ENCODE measurements at places on chromosomes 2 and 18. TPM values are rescaled to one million over a fixed set of nuclear protein-coding genes. Genes with fewer than 3 reads are reported as not detected.
A peak's percentile ranks its signal among the peaks of the same experiment; 100 is the strongest.

Gene STK25
- 240 TPM for total RNA-seq

Gene IL1RL1
- 61.7 TPM for total RNA-seq

Gene PRSS56
- not detected for total RNA-seq

Gene NEUROD1
- total RNA-seq = not detected

Gene FAM124B
- 3.5 TPM for total RNA-seq

Gene METAP1D
- 3.5 TPM for total RNA-seq

Gene CDH7
- total RNA-seq = not detected

DNA sequence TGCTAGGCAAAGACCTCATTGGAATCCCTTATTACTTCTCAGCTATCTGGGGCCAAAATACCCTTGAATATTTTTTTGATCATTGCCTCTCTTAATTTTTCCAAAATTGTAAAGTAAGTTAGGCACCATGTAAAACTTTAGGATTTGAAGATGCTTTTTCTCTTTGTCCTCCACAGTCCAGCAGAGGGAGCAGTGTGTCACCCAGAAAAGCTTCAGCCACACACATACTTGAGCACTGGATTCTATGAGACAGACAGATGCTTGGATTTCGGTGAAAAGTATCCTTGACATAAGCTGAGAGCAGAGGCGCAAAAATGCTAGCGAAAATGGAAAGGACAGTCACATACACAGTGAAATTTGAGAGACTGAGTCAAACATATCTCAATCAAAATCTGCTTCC, 74.7 kb upstream of the KCNJ3 start:
- no peak overlapping the region for H3K27ac ChIP-seq
- H3K4me3 ChIP-seq = no peak overlapping the region
- H3K27me3 ChIP-seq = no peaks in the 10 kb centered on the region
- no peaks in the 10 kb centered on the region for H3K36me3 ChIP-seq

GRCh38 chr2:239289545-239289944, 111.3 kb downstream of the HDAC4 start:
- H3K36me3 ChIP-seq = no peaks in the 10 kb centered on the region
- DNase-seq = no peak
- H3K27ac ChIP-seq = peak overlapping the region; percentile 59
- peaks cover 99% of the 10 kb centered on the region for H3K4me1 ChIP-seq
- H3K4me3 ChIP-seq = no peak overlapping the region

GRCh38 chr2:64404743-64405142, 49.2 kb upstream of the LGALSL start:
- H3K4me1 ChIP-seq = peaks cover 56% of the 10 kb centered on the region
- H3K4me3 ChIP-seq = no peak overlapping the region
- no peaks in the 10 kb centered on the region for H3K36me3 ChIP-seq

DNA sequence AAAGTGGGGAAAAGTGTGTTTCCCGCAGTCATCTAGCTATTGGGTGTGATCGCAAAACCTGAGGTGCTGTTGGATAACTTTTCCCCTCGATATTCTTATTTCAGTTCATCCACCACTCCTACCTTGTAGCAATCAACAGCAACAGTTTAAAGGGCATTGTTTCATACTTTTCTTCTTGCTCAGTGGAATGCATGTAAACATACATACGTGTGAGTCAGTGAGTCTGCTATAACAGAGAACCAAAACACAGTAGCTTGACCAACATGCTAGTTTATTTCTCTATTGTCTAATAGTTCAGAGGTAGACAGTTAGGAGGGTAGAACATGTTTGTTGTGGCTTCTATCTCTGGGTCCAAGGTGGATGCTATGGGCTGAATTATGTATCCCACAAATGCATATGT, 77.6 kb upstream of the FOXI3 start:
- no peaks in the 10 kb centered on the region for H3K4me1 ChIP-seq
- H3K4me3 ChIP-seq = no peak overlapping the region

DNA sequence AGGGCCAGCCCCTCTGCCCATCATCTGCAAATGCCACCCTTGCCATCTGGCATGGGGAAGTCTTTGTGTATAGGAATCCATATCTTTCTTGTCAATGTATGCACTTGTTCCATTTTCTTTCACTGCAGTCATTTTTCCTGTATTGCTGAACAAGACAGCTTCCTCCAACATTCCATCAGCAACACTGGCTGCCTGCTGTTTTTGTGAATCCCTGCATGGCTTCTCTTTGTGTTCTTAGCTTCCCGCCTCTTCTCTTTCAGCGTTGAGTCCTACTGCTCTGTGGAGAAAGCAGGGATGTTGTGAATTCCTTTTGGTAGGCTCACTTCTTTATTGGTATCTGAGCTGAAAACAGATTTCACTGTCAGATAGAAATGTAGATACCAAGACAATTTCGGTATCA, 150.0 kb downstream of the LPIN1 start:
- no peak overlapping the region for H3K4me3 ChIP-seq
- no peaks in the 10 kb centered on the region for H3K27me3 ChIP-seq
- no peak overlapping the region for H3K27ac ChIP-seq
- no peaks in the 10 kb centered on the region for H3K4me1 ChIP-seq
- no peak for DNase-seq
- no peaks in the 10 kb centered on the region for H3K36me3 ChIP-seq

- no peaks in the 10 kb centered on the region for H3K36me3 ChIP-seq
- no peak overlapping the region for H3K4me3 ChIP-seq
- no peaks in the 10 kb centered on the region for H3K4me1 ChIP-seq
- H3K27ac ChIP-seq = no peak overlapping the region
- no peaks in the 10 kb centered on the region for H3K27me3 ChIP-seq
These were observed 90.4 kb downstream of the CERKL start for GRCh38 chr2:181566334-181567032.

GRCh38 chr2:100142393-100142792, at the start of gene AFF3:
Gene AFF3 (minus strand): TSS chr2:100142590. CDS start chr2:100104454, 38,136 bp downstream.
- no peak for DNase-seq
- no peak within 1 kb of the TSS for H3K4me3 ChIP-seq
- no peaks in the 10 kb centered on the region for H3K4me1 ChIP-seq
- no peaks in the 10 kb centered on the region for H3K27me3 ChIP-seq

DNA sequence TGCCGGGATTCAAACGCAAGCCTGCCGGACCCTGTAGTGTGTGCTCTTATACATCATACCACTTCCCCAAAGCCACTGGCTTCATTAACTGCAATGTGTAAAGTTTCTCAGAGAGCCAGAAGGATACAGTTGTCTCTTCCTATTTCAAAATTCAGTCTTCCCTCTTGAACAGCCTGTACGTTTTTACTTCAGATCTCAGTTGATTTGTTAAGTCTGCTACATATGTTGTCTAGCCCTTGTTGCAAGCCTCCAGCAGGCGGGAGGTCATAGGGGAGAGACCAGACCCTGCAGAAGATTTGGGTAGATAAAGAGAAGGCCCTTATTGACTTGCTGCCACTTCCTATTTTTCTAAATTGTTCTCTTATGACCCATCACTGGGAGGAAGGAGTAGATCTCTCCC, 56.2 kb downstream of the ARHGEF33 start:
- no peaks in the 10 kb centered on the region for H3K27me3 ChIP-seq
- no peaks in the 10 kb centered on the region for H3K36me3 ChIP-seq
- H3K4me1 ChIP-seq = peaks cover 14% of the 10 kb centered on the region
- no peak overlapping the region for H3K27ac ChIP-seq

DNA sequence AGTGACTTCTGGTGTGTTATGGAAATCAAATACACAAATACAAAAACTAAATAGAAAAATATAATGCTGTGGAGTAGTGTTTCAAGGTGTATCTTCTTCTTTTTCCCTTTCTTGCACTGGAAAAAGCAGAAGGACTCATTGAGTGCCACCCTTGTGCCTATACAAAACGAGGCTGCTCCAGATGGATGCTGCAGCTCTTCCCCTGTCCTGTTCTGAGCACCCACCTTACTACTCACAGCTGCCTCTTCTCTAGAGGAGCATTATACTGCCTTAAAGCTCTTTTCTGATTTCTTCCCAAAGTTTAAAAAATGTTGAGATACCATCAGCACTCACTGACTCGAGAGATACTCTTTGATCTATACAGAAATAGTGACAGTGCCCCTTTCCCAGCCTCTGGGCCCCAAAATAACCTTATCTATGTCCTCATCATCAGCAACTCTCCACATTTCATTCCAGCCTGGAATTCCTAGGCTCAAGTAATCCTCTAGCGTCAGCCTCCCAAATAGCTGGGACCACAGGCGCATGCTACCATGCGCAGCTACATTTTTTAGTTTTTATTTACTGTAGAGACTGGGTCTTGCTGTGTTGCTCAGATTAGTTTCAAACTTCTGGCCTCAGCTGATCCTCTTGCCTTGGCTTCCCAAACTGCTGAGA, 1356.1 kb upstream of the NRXN1 start:
- DNase-seq = no peak
- no peaks in the 10 kb centered on the region for H3K4me1 ChIP-seq
- no peaks in the 10 kb centered on the region for H3K27me3 ChIP-seq
- no peak overlapping the region for H3K27ac ChIP-seq

- no peaks in the 10 kb centered on the region for H3K36me3 ChIP-seq
- no peak overlapping the region for H3K4me3 ChIP-seq
- DNase-seq = peak; percentile 81
- H3K27ac ChIP-seq = no peak overlapping the region
- H3K27me3 ChIP-seq = no peaks in the 10 kb centered on the region
These were observed 62.4 kb downstream of the TXNL1 start for GRCh38 chr18:56575819-56576663.

DNA sequence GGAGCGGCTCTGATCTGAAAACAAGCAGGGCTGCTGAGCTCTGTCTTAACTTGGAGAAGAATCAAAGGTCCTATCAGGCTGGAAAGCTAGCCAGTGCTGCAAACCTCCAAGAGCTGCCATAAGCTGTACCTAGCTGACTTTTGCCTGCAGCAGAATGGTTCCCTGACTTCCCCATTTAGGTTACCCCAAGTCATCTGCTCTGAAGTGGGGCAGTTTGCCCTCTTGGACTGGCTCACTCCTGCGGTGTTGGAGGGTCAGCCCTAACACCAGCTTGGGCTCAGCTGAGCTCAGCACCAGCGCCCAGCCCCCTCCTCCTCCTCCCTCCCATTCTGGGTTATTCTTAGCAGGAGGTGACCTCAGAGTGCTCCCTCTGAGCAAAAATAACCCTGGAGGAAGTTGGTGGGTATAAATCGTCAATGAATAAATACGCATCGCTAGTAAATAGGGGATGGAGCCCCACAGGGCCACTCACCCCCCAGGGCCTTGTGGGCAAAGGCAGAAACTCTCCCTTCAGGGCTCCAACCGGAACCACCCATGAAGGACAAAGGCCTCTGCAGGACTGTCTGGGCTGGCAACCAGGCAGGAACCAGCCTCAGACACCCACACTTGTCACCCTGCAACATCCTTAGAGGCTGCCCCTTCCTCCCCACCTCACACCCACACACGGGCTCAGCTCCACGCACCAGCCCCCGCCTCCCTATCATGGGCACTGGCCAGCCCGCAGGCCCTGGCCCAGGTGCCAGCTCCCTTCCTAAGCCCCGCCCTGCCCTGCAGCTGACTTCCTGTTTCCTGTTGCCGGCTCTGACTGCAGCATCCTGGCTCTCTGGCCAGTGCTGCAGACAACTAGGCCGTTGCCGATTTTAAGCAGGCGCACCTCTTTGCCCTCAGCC, 46.9 kb downstream of the DNMT3A start:
- DNase-seq = peak; percentile 83
- H3K27ac ChIP-seq = peak overlapping the region; percentile 85
- peaks cover 52% of the 10 kb centered on the region for H3K4me1 ChIP-seq
- H3K4me3 ChIP-seq = no peak overlapping the region

- H3K4me1 ChIP-seq = no peaks in the 10 kb centered on the region
- no peak for DNase-seq
- H3K27me3 ChIP-seq = no peaks in the 10 kb centered on the region
- H3K27ac ChIP-seq = no peak overlapping the region
These were observed 25.7 kb downstream of the RAB10 start for GRCh38 chr2:26059542-26059941.

DNA sequence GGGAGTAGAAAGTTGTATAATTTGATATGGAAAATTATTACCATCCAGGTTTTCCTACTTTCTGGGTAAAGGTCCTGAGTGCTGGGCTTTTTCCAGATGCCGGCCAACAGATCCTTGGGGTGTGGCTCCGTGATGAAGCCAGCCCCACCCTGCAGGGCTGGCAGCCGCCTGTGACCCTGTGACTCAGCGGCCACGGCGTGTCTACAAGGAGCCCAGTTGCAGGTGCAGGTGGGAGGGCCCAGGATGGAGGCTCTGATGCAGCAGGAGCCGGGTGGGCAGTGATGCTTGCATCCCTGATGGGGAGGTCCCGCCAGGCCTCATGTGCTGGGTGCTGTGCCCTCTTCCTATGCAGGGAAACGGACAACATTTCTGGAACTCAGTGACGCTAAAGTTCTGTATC, 96.0 kb upstream of the ALKAL2 start:
- DNase-seq = no peak
- no peak overlapping the region for H3K4me3 ChIP-seq
- H3K27ac ChIP-seq = no peak overlapping the region
- no peaks in the 10 kb centered on the region for H3K4me1 ChIP-seq

- H3K4me1 ChIP-seq = peaks cover 6% of the 10 kb centered on the region
- DNase-seq = no peak
- H3K27me3 ChIP-seq = no peaks in the 10 kb centered on the region
- no peak overlapping the region for H3K27ac ChIP-seq
- peaks cover 53% of the 10 kb centered on the region for H3K36me3 ChIP-seq
These were observed 53.3 kb upstream of the TFCP2L1 start for GRCh38 chr2:121338281-121338680.

DNA sequence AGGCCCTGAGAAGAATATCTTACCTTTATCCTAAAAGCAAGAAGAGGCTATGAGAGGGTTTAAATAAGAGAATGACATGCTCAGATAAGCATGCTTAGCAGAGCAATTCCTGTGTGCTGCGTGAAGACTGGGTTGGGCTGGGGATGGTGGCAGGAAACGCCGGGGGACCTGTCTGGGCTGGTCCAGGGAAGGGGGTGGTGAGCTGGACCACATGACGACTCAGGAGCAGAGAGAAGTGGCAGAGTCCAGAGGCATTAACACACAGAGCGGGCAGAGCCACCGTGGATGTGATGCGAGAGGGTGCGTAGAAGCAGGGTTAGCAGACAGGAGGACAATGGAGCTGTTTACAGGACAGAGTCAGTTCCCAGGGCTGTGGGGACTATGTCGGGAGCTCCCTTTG, 84.5 kb downstream of the ZBTB7C start:
- no peak overlapping the region for H3K27ac ChIP-seq
- no peak for DNase-seq
- H3K36me3 ChIP-seq = no peaks in the 10 kb centered on the region
- no peaks in the 10 kb centered on the region for H3K27me3 ChIP-seq
- no peak overlapping the region for H3K4me3 ChIP-seq
- no peaks in the 10 kb centered on the region for H3K4me1 ChIP-seq

DNA sequence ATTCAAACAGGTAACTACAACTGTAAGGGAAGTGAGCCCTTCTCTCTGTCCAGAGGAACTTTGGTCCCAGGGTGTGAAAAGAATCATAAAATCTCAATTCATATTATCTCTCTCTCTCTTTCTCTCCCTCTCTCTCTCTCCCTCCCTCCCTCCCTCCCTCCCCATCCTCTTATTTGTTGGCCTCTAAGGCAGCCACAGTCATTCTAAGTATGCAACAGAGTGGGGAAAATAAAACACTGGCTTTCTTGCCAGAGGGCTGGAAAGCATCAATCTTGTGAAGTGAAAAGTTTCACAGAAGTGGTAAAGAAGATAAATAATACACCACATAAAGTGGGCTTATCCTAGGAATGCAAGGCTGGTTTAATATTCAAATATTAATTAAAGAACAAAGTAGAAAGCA, 95.6 kb upstream of the KCNH7 start:
- no peak for DNase-seq
- H3K36me3 ChIP-seq = no peaks in the 10 kb centered on the region
- no peak overlapping the region for H3K4me3 ChIP-seq
- H3K27me3 ChIP-seq = no peaks in the 10 kb centered on the region
- H3K27ac ChIP-seq = no peak overlapping the region
- H3K4me1 ChIP-seq = no peaks in the 10 kb centered on the region
